ENCODE measurements at places on chromosomes 2 and 18. TPM values are rescaled to one million over a fixed set of nuclear protein-coding genes. Genes with fewer than 3 reads are reported as not detected.

The SRD5A2 gene
- not detected for total RNA-seq

The DYNAP gene
- not detected for total RNA-seq

The TMEM178A gene
- 1.9 TPM for total RNA-seq

The MYO5B gene
- 0.38 TPM for total RNA-seq

The CD8B gene
- total RNA-seq = 0.46 TPM

The ALKAL2 gene
- total RNA-seq = not detected

The GBX2 gene
- not detected for total RNA-seq

The SLC4A3 gene
- total RNA-seq = 503 TPM

DNA sequence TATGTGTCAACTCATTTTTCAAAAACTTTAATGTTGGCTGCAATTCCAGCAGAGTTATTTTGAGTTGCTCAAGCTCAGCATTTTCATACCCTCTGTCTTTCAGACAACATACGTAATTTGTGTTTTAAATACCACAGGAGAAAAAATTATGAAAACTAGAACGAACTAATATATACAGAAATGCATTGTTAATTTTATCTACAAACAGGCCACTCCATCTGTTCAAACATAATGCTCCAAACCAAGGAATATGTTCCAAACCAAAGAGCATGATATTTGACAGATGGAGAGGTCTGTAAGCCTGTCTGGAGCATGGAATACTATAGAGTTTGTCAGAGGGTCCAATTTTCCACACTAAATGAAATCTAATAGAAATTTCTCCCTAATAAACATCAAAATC lies 536.2 kb upstream of the FSIP2 start:
- DNase-seq = no peak

DNA sequence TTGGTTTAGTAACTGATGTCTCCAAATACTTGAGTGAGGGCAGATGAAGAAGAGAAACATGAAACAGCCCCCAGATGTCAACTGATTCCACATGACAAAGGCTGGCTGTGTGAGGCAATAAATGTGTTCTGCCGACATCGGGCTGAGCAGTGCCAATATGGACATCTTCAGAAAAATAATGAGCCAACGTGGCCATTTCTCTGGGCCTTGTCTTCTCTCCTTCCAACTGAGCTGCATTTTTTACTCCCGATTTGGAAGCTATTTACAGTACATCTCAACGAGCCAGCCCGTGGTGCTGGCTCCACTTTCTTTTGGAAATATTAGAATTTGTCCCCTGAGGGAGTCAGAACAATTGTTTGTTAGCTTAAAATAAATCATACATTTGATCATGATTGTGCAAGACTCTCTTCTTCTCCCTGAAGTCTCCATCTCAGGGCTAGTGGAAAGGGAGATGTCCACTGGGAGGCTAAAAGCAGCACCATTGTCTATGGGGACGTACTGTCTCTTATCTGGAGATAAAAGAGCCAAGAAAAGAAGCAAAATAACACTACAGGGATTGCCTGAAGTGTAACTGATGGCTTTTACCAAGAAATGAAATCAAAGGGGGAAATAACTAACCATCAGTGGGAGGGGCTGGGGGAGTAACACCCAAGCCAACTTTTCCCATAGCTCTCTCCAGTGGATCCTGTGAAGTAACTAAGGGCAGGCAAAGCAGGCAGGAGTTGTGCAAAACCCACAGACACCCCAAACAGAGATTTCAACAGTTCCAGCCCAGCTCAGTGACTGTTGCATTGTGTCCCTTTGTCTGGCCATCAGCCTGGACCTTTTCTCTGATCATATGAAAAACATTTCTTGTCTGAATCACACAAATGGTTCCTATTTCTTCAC lies 114.8 kb downstream of the RDH14 start:
- DNase-seq = peak; percentile 42

- DNase-seq = no peak
Measured at GRCh38 chr2:33363325-33364298, 112.8 kb upstream of the RASGRP3 start.

- DNase-seq = no peak
Measured at GRCh38 chr2:40412456-40412855, 39.4 kb downstream of the SLC8A1 start.

DNA sequence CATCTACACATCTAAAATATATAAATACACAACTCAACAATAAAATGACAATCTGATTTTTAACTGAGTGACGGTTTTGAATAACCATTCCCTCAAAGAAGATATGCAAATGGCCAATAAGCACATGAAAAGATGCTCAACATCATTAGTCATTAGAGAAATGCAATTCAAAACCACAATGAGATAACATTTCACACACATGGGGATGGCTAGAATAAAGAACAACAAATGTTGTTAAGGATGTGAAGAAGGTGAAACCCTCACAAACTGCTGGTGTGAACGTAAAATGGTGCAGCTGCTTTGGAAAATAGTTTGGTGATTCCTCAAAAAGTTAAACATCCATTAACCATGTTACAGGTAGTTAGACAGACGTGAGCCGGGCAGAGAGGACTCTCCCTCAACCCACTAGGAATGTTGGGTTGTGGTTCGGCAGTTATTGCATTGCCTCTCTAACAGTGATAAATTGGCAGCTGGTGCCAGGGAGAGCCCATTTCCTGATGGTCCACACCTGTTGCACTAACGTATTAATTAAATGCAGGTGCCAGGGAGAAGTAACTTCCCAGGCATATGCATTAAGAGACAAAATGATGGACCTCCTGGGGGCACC lies 22.3 kb upstream of the DUSP2 start:
- no peak for DNase-seq

DNA sequence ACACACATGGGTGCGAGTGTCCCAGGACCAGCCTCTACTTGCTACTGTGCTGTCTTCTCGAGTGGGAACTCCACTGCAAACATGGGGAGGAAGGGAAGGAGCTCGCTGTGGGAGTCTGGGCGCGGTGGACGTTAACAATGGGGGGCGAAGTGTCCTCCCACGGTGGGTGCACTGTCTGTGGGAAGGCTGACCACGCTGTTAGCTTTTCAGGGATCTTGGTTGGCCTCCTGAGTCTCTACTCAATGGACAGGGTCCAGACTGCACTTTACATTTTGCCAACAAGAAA lies 146.7 kb downstream of the MBP start:
- no peak for DNase-seq

- no peak for DNase-seq
Measured at GRCh38 chr2:144948205-144948855, 428.4 kb upstream of the ZEB2 start.

GRCh38 chr18:46727177-46727576 lies 29.7 kb downstream of the ST8SIA5 start:
- DNase-seq = no peak

DNA sequence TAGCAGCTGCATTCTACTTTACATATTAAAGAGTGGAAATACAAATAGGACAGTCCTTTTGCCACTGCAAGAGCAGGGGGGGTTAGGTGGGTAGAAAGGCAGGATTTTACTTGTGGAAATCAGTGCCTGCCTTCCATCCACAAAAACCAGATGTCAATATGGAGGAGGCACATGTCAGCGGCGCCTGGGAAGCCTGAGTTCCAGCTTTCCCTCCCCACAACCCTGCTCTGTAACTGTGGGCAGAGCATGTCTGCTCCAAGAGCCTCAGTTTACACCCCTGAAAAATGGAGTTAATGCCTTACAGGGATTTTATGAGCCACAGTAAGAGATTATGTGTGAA lies 32.9 kb downstream of the STEAP3 start:
- DNase-seq = no peak

GRCh38 chr2:48454504-48454903 lies 75.5 kb upstream of the STON1 start:
- DNase-seq = no peak

- DNase-seq = no peak
Measured at GRCh38 chr2:168700615-168701245, 101.7 kb upstream of the NOSTRIN start.

DNA sequence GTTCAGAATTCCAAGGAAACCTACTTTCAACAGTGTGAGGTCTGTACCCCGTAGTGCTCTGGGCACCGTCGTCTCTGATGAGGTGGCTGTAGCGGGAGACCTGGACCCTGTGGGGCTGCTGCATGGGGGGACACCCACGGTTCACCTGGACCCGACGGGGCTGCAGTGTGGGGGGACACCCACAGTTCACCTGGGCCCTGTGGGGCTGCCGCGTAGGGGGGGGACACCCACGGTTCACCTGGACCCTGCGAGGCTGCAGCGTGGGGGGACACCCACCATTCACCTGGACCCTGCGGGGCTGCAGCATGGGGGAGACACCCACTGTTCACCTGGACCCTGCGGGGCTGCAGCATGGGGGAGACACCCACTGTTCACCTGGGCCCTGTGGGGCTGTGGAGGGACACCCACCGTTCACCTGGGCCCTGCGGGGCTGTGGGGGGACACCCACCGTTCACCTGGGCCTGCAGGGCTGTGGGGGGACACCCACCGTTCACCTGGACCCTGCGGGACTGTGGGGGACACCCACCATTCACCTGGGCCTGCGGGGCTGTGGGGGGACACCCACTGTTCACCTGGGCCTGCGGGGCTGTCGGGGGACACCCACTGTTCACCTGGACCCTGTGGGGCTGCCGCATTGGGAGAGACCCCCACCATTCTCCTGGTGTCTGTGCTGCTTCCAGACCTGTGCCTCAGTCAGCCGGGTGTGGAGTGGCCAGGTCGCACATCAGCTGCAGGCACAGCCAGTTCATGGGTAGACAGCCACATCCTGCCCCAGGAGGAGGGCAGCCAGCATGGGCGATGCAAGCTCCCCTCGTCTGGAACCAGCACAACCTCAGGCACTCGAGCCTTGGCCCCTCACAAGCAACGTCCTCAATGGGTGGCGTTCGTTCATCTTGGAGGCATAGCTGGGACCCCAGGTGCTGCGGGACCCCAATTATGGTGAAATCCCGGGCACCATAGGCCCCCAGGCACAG lies 114.5 kb downstream of the TMEM18 start:
- no peak for DNase-seq

DNA sequence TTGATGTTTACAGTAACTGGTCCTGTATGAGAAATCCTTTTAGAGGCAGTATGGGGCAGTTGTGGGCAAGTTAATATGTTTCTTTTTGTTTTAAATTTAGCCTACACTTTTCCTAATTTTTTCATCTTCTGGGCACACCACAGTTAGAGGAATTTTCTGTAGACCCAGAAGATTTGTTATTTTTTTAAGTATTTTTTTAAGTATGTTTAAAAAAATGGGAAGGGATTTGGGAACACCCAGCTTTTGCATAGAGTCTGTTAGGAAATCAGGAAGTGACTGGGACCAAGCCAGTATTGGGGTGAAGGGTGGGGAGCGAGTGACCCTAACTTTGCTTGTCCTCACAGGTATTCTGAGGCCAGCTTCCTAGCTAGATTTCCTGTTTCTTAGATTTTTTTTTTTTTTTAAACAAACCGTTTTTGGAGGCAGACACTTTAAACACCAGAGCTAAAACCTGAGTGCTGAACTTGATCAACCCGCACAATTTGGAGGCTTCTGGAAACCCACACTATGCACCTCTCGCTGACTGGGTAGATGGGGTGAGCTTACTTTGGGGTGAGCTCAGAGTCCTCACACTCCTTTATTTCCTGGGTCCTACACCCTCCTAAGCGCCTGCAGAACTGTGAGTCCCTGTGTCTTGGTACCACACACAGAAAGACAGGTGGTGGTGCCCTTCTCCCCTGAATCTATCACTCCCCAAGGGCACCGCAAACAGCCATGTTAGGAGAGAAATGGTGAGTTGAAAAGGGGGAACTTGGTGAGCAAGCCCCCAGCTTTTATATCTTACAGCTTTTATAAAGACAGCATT lies 5.2 kb downstream of the GATA6 start:
- no peak for DNase-seq

- no peak for DNase-seq
Measured at GRCh38 chr2:138421971-138422335, 79.6 kb upstream of the SPOPL start.

DNA sequence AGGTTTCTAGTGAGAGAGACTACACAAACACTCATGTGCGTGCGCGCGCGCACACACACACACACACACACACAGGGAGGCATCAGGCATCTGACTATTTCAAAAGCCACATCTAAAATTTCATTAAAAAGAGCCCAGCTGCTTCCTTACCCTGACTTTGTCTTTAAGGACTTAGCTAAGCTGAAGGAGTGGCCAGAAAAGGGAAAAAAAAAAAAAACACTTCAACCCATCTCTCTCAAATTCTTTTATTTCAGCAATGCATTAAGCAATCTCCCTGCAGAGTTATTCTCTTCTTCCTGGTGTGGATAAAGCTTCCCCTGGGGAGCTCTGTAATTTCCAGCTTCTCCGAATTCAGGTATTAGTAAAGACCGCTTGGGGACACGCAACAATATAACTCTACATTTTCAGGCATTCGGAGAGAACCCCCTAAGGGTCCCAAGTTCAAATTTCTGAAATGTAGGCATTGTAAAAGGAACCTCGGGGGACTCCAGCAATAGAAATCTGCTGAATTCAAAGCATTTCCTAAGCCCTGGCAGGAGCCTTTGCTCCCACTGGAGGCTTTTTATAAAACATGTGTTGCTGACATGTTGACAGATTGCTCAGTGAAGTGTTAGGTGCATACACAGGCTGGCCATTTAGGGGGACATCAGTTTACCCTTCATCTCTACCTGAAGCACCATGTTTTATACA lies 67.0 kb downstream of the ZNF521 start:
- peak; percentile 61 for DNase-seq

DNA sequence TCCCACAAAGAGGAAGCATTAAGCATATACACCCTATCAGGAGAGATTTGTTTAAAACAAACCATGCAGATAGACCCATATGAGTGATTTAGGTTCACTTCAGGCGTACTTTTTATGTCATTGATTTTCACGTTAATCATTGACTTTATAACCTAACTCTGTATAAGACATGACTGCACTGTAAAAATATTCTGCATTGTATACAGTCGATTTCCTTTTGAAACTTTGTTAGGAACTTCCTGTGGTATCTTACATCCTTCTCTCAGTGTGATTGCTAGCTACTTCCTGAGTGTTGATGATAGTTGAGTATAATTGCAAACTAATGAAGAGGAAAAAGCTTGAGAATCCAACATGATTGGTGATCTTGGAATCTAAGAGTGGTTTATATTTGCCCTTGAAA lies 69.4 kb downstream of the XIRP2 start:
- no peak for DNase-seq

GRCh38 chr2:160493227-160494028 lies at the start of gene RBMS1:
Gene RBMS1, minus strand, starts transcription at chr2:160493807. Its CDS starts 444 bp downstream, at chr2:160493363.
- DNase-seq = peak; percentile 79

DNA sequence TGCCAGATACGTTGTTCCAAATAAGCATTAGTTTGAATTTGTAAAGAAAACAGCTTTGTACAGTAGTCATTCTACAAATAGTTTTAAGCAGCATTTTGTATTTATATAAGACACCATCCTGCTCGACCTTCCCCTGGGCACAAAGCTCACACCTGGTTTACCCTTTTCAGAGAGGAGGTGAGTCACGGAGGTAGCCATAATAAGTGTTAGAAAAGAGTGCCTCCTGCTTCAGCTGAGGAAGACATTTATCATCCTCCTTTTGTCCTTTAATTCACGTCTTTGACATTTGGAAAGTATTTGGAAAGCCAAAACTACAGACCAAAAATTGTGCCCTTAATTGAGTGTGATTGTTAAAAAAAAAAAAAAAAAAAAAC lies 6.8 kb downstream of the RAB12 start:
- DNase-seq = no peak
